ENCODE measurements at places on chromosomes 5 and 9. TPM values are rescaled to one million over a fixed set of nuclear protein-coding genes. Genes with fewer than 3 reads are reported as not detected.
A peak's percentile ranks its signal among the peaks of the same experiment; 100 is the strongest.

EQTN gene
- 1.6 TPM for total RNA-seq

TMEFF1 gene
- 47.6 TPM for total RNA-seq

FYB1 gene
- total RNA-seq: 1.4 TPM

OBP2B gene
- not detected for total RNA-seq

- no peak for DNase-seq
Observed at GRCh38 chr5:98128846-98129245, 644.6 kb upstream of the RGMB start.

- DNase-seq: no peak
Observed at GRCh38 chr5:131957721-131958441, 12.4 kb upstream of the MEIKIN start.

DNA sequence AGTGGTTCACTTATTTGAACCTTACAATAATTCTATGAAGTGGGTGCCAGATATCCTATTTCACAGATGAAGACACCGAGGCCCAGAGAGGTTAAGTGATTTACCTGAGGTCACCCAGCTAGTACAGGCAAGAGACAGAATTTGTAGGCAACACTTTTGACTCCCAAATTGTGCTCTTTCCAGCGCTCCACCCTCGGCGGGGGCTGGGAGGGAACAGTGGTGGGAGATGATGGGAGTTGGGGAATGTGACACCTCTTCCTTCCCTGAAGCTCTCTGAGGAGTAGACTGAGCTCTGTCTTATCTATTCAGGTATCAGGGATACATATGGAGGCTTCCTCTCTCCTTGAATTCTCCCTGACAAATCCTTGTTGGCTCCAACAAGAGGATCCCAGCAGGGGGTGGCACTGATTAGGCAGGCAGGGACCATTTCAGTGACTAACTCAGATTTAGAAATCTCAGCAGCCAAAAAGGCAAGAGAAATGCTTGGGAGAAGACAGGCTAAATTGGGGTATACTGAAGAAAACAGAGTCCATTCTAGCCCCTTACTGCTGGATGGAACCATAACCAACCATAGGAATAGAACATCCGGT lies 95.8 kb upstream of the PANK3 start:
- no peak for DNase-seq

DNA sequence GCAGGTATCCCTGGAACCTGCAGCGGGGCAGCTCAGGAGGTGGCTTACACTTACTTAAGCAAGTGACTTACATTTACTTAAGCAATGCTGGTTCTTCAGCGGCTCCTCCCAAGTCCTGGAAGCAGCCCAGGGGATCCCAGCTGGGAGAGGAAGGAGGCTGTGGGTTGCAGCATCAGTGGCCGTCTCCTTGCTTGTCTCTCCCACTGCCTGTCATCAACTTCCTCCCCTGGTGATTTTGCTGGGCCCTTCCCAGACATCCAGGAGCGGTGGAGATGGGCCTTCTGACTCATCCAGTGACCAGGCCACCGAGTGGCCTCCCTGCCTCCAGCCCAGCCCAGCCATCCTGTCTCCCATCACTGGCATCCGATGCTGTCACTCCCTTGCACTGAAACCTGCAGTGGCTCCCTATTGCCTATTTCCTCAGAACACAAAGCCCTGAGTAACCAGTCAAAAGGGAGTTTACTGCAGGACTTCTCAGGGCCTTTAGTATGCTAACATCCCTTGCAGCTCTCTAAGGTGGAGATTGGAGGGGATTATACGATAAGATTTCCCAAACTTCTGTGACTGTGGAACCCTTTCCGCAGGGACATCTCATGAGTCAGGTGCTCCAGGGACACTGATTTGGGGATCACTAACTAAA lies 155.9 kb upstream of the PHYKPL start:
- no peak for DNase-seq

GRCh38 chr9:83280268-83280667 lies 217.3 kb upstream of the RASEF start:
- peak; percentile 20 for DNase-seq

GRCh38 chr5:435961-436640 lies 6.9 kb upstream of the EXOC3 start:
- DNase-seq: no peak

GRCh38 chr5:111271885-111272284 lies 47.7 kb downstream of the CAMK4 start:
- no peak for DNase-seq
